ENCODE measurements at places on chromosomes 12 and 14.

GRCh38 chr12:45863332-45863731 lies 127.0 kb downstream of the SCAF11 start:
- no peak for DNase-seq
- H3K27ac ChIP-seq: no peak overlapping the region
- H3K4me3 ChIP-seq: no peak overlapping the region
- H3K4me1 ChIP-seq: peaks cover 6% of the 10 kb centered on the region

- no peak overlapping the region for H3K4me3 ChIP-seq
- H3K27ac ChIP-seq: no peak overlapping the region
- no peak for DNase-seq
- H3K36me3 ChIP-seq: no peaks in the 10 kb centered on the region
- peaks cover 20% of the 10 kb centered on the region for H3K27me3 ChIP-seq
Measured at GRCh38 chr14:102932484-102933248, 10.2 kb downstream of the AMN start.

- H3K4me1 ChIP-seq: no peaks in the 10 kb centered on the region
- no peak overlapping the region for H3K27ac ChIP-seq
- H3K36me3 ChIP-seq: no peaks in the 10 kb centered on the region
Measured at GRCh38 chr12:85422762-85423161, 142.7 kb downstream of the ALX1 start.

- H3K4me1 ChIP-seq: peaks cover 61% of the 10 kb centered on the region
- no peaks in the 10 kb centered on the region for H3K27me3 ChIP-seq
- H3K27ac ChIP-seq: no peak overlapping the region
- DNase-seq: no peak
- H3K36me3 ChIP-seq: peaks cover 44% of the 10 kb centered on the region
Measured at GRCh38 chr14:31204593-31205534, 2.7 kb downstream of the HECTD1 start.

DNA sequence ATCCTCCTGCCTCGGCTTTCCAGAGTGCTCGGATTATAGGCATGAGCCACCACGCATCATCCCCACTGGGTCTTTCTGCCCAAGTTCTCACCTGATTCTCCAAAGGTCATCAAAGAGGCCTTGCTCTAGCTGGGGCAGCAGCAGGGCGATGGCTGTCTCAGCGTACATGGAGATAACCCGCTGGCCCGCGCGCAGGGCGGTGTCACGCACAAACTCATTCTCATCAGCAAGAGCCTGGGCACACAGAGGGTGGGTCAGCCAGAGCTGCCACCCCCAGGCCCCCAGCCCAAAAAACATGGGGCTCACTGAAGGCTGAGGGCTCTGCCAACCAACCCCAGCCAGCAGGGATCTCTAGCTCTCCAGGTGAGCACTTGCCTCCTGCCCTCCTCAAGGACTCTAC lies 27.7 kb upstream of the RAB35 start:
- no peak overlapping the region for H3K4me3 ChIP-seq
- H3K36me3 ChIP-seq: peaks cover 45% of the 10 kb centered on the region
- no peaks in the 10 kb centered on the region for H3K4me1 ChIP-seq
- no peaks in the 10 kb centered on the region for H3K27me3 ChIP-seq

GRCh38 chr12:26987634-26988424 lies 26.4 kb downstream of the TM7SF3 start:
- DNase-seq: no peak
- H3K4me1 ChIP-seq: peaks cover 2% of the 10 kb centered on the region
- H3K36me3 ChIP-seq: peaks cover 55% of the 10 kb centered on the region
- no peak overlapping the region for H3K4me3 ChIP-seq

- no peaks in the 10 kb centered on the region for H3K27me3 ChIP-seq
- H3K36me3 ChIP-seq: no peaks in the 10 kb centered on the region
- H3K27ac ChIP-seq: no peak overlapping the region
- H3K4me1 ChIP-seq: no peaks in the 10 kb centered on the region
Measured at GRCh38 chr12:83245156-83245555, 558.5 kb downstream of the TMTC2 start.

DNA sequence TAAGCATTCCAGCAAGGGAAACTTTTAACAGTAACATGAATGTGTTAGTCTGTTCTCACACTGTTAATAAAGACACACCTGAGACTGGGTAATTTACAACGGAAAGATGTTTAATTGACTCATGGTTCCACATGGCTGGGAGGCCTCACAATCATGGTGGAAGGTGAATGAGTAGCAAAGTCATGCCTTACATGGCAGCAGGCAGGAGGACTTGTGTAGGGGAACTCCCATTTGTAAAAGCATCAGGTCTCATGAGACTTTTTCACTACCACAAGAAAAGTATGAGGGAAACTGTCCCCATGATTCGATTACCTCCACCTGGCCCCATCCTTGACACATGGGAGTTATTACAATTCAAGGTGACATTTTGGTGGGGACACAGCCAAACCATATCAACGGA lies 168.3 kb downstream of the PAH start:
- no peaks in the 10 kb centered on the region for H3K4me1 ChIP-seq
- DNase-seq: no peak
- no peaks in the 10 kb centered on the region for H3K36me3 ChIP-seq
- H3K4me3 ChIP-seq: no peak overlapping the region
- H3K27me3 ChIP-seq: peaks cover 2% of the 10 kb centered on the region
- no peak overlapping the region for H3K27ac ChIP-seq

DNA sequence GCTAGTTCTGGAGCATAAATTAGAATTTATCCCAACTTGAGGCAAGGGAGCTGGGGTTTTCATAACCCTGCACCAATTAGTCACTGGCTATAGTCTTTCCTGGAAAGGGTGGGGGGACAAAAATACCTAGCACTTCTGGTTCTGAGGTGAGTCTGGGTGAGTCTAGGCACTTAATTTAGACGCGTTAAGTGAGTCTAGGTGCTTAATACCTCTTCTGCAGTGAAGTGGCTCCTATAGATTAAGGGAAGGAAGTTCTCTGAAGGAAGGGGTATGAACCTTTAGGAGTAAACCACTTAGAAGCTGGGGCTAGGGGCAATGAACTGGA lies 251.7 kb downstream of the EFCAB11 start:
- no peak overlapping the region for H3K4me3 ChIP-seq
- DNase-seq: no peak
- H3K36me3 ChIP-seq: peaks cover 14% of the 10 kb centered on the region

DNA sequence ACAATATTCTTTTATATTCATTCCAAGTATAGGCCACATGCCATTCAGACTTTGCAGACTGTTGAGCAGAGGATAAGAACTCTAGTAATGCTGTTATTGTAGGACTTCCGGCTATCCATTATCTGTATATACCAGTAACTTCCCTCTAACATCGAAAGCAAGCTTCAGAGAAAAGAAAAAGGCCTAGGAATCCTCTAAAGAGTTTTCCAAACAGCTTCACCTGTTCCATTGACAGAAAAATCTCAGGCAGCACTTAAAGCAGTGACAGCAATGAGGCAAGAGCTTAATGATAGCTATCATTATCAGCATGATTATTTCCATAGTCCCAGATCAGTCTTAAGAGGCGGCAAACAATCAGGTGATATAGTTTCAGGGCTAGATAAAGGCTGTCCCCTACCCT lies 1.8 kb downstream of the CPNE8 start:
- H3K4me3 ChIP-seq: peak overlapping the region; percentile 88
- H3K27ac ChIP-seq: no peak overlapping the region
- peaks cover 32% of the 10 kb centered on the region for H3K4me1 ChIP-seq
- no peaks in the 10 kb centered on the region for H3K36me3 ChIP-seq

- DNase-seq: no peak
- H3K4me1 ChIP-seq: peaks cover 28% of the 10 kb centered on the region
- H3K27me3 ChIP-seq: no peaks in the 10 kb centered on the region
- H3K4me3 ChIP-seq: no peak overlapping the region
Measured at GRCh38 chr14:105332350-105332874, 17.9 kb downstream of the PACS2 start.

DNA sequence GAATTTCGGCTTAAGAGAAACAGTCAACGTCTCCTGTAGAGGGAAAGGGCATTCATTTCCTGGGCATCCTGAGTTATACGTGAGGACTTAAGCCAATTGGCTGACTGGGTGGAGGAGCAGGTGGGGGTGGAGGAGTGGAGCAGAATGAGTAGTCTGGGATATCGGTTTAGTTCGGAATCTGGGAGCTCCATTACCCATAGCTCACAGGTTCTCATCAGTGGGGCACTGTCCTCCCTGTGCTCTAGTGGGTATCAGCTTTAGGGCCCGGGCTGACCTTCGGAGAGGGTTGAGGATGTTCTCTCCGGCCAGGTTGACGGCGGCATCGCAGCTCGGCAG lies 704 bp downstream of the SDR39U1 start:
- DNase-seq: no peak
- H3K4me3 ChIP-seq: peak overlapping the region; percentile 90
- peak overlapping the region; percentile 96 for H3K27ac ChIP-seq
- peaks cover 49% of the 10 kb centered on the region for H3K36me3 ChIP-seq

DNA sequence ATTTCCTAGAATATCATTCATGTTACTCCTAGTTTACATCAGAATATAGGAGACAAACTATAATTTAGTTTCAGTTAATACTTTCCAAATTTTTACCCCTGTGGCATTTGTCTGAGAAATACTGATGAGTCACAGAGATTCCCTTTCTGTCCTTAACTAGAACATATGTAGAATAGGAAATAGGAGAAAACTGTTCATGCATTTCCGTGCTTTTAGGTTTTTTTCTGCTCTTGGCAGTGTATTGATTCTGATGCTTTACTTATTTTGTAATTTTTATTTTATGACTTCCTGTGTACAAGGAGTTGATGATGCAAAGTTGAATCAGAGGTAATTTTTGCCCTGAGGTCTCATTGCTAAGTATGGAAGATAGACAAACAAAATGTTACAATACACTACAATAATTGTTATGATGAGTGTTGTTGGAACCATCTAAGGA lies 23.0 kb downstream of the MNAT1 start:
- H3K27me3 ChIP-seq: peaks cover 13% of the 10 kb centered on the region
- H3K27ac ChIP-seq: no peak overlapping the region
- H3K36me3 ChIP-seq: peaks cover 16% of the 10 kb centered on the region
- H3K4me1 ChIP-seq: peaks cover 58% of the 10 kb centered on the region

DNA sequence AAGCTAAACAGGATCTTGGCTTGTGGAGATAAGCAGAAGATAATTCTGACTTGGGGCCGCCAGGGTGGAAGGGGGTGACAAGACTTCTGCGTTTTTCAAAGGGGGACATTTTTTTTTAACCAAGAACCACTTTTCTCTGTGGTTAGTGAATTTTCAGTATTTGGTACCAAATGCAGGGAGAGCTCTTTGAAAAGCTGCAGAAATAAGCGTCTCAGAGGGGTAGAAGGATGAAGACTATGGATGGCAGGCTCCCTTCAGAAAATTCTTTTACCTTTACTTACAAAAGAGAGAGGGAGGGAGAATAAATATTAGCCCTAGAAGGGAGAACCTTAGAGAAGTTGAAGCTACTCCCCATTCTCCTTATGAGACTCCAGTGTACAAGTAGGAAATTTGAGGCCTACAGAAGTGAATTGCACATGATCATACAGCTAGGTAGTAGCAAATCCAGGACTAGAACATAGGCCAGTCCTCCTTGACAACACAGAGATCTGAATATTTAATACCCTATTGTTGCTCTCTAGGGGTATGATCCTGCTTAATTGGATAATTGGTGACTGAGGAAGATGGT lies 840 bp downstream of the MRPL52 start:
- peaks cover 44% of the 10 kb centered on the region for H3K36me3 ChIP-seq
- H3K27me3 ChIP-seq: peaks cover 2% of the 10 kb centered on the region
- H3K27ac ChIP-seq: peak overlapping the region; percentile 90
- DNase-seq: no peak

- peaks cover 22% of the 10 kb centered on the region for H3K4me1 ChIP-seq
- DNase-seq: no peak
- H3K36me3 ChIP-seq: peaks cover 7% of the 10 kb centered on the region
- H3K4me3 ChIP-seq: no peak overlapping the region
- H3K27me3 ChIP-seq: no peaks in the 10 kb centered on the region
- no peak overlapping the region for H3K27ac ChIP-seq
Measured at GRCh38 chr12:123035841-123036240, 55.4 kb downstream of the ARL6IP4 start.

DNA sequence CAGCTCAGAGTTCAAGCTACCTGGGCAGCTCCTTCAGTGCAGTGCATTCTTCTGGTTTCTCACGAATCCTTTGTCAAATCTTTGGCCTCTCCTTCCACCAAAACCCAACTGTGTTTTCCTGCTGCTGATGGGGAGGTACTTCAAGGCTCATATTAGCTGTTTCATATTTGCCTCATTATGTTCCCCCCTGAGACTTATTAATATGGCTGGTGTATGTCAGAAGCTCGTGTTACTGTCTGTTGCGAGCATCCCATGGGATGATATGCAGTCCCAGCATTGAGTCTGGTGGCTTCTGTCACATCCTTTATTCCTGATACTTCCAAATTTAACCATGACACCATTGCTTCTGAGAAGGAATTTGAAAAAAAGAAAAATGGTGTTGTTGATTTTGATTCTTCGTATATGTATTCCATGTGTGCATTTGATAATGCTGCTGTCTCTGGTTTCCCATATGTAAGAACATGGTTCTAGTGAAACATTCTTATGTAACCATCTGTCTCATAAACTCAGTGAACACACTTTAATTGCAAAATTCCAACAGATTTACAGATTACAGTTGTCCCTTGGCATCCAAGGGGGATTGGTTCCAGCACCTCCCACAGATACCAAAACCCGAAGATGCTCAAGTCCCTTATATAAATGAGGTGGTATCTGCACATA lies 149.1 kb downstream of the KICS2 start:
- H3K27me3 ChIP-seq: peaks cover 4% of the 10 kb centered on the region
- no peaks in the 10 kb centered on the region for H3K36me3 ChIP-seq
- no peak overlapping the region for H3K4me3 ChIP-seq
- no peak overlapping the region for H3K27ac ChIP-seq
- H3K4me1 ChIP-seq: no peaks in the 10 kb centered on the region

GRCh38 chr14:23612802-23613201 lies 23.4 kb upstream of the DHRS2 start:
- H3K4me1 ChIP-seq: peaks cover 25% of the 10 kb centered on the region
- H3K27me3 ChIP-seq: peaks cover 5% of the 10 kb centered on the region
- H3K36me3 ChIP-seq: peaks cover 12% of the 10 kb centered on the region
- H3K4me3 ChIP-seq: no peak overlapping the region
- DNase-seq: no peak
- peak overlapping the region; percentile 7 for H3K27ac ChIP-seq

GRCh38 chr12:69000074-69000473 lies 67.1 kb upstream of the CPM start:
- H3K36me3 ChIP-seq: no peaks in the 10 kb centered on the region
- H3K27me3 ChIP-seq: peaks cover 3% of the 10 kb centered on the region
- no peak overlapping the region for H3K4me3 ChIP-seq
- no peaks in the 10 kb centered on the region for H3K4me1 ChIP-seq
- H3K27ac ChIP-seq: no peak overlapping the region

- H3K27me3 ChIP-seq: peaks cover 6% of the 10 kb centered on the region
- no peak for DNase-seq
- H3K27ac ChIP-seq: peak overlapping the region; percentile 88
Measured at GRCh38 chr14:70359076-70359424, 433 bp downstream of the COX16 start.

DNA sequence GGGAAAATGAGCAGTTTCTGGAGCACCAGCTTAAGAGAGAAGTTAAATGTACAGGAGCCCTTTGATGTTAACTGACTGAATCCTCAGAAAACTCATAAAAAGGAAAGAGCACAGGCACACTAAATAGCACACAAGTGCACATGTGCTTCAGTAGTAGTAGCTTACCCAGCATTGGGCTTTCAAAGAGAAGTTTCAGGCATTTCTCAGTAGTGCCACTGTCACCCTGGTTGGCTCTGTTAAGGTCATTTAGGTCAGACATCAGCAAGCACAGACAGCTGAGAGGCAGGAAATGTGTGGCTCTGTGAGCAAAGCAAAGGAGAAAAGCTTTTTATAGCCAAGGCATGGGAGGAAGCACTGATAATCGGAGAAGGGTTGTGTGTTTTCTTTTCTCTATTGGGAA lies 96.3 kb upstream of the HIF1A start:
- DNase-seq: peak; percentile 50
- H3K4me3 ChIP-seq: no peak overlapping the region
- peaks cover 37% of the 10 kb centered on the region for H3K4me1 ChIP-seq
- H3K27me3 ChIP-seq: peaks cover 2% of the 10 kb centered on the region
- peak overlapping the region; percentile 61 for H3K27ac ChIP-seq
- peaks cover 2% of the 10 kb centered on the region for H3K36me3 ChIP-seq

Measured in activated CD4-positive, alpha-beta T cell treated with anti-CD3 and anti-CD28 coated beads, Interleukin-2, amount 10 ng/mL, durations not matched to agents 7 days and 5 days (primary cell).